ENCODE measurements at places on chromosomes 1 and 21.

DNA sequence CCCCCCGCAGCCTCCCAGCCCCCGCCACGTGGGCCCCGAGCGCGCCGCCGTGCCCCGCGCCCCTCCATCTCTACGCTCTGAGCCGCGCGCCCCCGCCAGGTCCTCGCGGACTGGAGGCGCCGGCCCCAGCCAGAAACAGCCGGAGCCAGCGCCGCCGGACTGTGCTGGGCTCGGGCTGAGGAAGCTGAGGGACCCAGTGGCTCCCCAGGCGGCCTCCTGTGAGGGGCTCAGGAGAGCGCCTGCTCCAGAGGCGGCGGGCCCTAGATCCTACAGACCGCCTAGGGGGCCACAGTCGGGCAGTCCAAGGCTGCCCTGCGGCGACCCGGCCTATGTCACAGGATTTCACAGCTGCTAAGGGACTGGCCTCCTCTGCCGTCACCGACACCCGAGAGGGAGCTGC is 82.1 kb downstream of the NENF start:
- peak; percentile 35 for DNase-seq

- DNase-seq, result no peak
Observed at GRCh38 chr1:154220970-154221277, 169 bp downstream of the UBAP2L start.

- DNase-seq, result no peak
Observed at GRCh38 chr1:74412244-74412643, 100.2 kb downstream of the LRRC53 start.

- no peak for DNase-seq
Observed at GRCh38 chr1:55007625-55008024, 8.9 kb downstream of the BSND start.

DNA sequence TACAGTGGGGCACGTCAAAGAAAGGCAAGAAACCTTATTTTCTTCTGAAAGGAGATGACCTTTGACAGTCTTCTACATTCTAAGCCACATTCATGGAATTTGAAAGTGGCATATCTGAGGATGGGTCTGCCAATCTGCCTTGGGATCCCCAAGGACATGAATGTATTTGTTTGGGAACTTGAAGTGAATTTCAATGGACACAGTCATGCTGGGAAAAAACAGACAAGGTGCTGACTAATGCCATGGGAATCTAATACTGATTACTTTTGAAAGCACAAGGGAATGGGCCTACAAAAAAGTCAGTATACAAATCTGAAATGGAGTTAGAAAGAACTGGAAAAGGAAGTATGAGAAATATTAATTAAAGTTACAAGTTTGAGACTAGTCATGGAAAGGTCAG is 128.8 kb downstream of the KCNJ6 start:
- DNase-seq, result no peak

GRCh38 chr1:237911911-237912310 is 21.2 kb upstream of the ZP4 start:
- DNase-seq, result no peak

GRCh38 chr1:205351984-205352713 is 4.6 kb downstream of the KLHDC8A start:
- peak; percentile 70 for DNase-seq

DNA sequence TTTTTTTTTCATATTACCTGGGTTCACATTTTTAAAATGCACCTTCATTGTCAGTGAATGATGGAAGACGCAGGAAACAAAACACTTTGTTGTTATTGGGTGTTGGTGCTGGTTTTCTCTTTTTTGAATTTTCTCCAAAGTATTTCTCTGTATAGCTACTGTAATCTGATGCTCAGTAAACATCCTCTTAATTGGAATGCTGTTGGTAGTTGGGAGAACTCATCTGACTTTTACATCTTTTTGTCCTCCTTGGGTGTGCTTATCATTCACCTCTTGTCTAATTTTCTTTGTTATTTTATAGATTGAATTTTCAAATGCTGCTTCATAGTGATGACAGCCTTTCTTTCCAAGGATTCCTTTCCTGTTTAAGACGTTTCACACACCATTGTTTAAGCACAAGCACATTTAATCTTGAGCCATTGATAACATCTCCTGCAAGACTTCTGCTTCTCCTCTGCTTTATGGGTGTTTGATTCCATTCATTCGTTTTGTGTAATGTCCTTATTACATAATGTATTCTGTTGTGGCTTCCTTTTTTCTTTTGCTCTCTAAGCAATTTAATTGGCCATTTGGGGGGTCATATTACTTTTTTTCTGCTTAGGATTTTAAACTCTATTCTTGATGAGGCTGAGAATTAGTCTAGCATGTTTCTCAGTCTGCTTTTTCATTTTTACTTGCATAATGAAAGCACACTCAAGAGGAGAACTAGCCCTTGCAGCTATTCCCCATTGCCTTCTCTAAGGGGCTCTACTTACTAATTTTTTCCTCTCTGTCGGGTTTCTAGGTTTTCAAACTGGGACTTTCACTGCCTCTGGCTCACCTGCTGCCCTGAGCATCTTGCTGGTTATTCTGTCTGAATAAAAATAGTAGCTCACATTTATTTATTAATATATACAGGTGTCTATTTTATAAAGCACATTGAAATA is 42.0 kb upstream of the CD34 start:
- no peak for DNase-seq

DNA sequence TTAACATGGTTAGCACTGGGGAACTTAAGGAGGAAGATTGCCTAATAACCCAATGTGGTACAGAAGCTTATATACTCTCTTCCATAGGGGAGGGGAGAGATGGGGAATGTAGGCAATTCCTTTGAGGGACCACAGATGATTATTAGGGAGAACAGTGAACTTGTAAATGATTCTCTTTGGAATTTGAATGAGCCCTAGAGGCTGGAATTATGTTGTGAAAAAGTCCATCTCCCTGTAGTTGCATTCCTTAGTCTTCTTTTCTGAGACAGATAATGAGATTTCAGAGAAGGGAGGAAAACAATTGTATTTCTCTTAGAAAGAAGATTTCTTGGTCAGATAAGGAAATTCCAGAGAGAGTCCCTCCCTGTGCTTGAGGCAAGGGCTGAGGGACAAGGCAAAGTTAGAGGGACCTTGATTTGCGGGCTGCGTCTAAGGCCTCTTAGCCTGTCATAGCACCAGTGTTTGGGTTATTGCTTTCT is 89.0 kb upstream of the HMCN1 start:
- no peak for DNase-seq

- no peak for DNase-seq
Observed at GRCh38 chr21:38525454-38525853, 27.2 kb upstream of the ERG start.

- no peak for DNase-seq
Observed at GRCh38 chr21:14493731-14494130, 52.4 kb downstream of the SAMSN1 start.

- peak; percentile 95 for DNase-seq
Observed at GRCh38 chr1:32351399-32352238, 10.7 kb downstream of the FAM229A start.

DNA sequence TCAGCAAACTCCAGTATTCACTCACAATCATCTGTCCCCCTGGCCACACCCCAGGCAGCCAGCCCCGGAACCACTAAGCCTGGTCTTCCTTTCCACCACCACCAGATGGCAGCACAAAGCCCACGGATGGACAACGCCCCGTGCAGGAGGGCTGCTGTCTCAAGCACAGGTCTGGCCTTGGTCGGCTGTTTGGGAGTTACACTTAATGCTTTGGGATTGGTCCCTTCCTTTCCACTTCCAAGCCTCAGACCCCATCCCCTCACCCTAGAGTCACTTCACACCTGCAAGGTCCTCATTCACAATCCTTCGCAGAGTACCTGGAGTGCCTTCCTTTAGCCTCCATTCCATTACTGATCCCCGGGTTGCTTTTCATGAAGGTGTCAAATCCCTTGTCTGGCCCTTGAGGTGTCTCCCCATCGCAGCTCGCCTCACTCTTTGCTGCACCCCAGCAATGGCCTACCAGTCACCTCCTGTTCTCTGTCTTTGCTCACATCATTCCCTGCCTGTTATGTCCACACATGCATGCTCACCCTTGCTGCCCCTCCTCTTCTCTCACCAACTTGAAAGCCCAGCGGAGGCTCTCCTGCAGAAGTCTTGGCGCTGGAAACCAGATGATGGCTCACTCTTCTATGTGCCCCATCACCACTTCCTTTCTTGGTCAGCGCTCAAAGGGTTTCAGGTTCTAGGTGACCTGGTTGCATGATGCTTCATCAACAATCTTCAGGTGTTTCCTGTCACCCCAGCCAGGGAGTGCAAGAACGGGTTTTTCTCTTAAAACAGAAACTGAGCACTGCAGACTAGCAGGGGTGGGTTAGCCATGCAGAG is 24.9 kb upstream of the KCNA2 start:
- DNase-seq, result peak; percentile 82

DNA sequence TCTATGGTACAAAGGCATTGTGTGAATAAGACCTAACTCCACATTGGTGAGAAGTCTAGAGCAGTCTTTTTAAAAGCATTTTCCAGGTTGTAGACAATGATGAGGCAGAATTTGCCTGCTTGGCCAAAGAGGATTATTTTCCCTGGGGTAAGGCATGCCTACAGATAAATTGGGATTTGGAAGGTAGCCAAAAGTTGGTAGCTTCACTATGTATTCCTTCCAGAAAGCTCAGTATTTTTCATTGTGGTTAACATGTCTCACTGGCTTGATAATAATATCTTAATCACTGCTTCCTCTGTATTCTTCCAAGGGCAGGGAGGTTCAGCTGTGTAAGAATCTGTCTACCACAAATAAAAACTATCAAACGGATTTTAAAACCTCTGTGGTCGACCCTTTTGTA is 590.8 kb upstream of the PRMT6 start:
- no peak for DNase-seq

- DNase-seq, result no peak
Observed at GRCh38 chr1:232327269-232327668, 302.7 kb downstream of the SIPA1L2 start.
